Activated CD8-positive, alpha-beta T cell treated with anti-CD3 and anti-CD28 coated beads for 36 hours (primary cell): ENCODE measurements at places on chromosomes 5 and 9. TPM values are rescaled to one million over a fixed set of nuclear protein-coding genes. Genes with fewer than 3 reads are reported as not detected.

- DNase-seq: no peak
Measured at GRCh38 chr9:35813434-35814105, 1.3 kb downstream of the HINT2 start.

DNA sequence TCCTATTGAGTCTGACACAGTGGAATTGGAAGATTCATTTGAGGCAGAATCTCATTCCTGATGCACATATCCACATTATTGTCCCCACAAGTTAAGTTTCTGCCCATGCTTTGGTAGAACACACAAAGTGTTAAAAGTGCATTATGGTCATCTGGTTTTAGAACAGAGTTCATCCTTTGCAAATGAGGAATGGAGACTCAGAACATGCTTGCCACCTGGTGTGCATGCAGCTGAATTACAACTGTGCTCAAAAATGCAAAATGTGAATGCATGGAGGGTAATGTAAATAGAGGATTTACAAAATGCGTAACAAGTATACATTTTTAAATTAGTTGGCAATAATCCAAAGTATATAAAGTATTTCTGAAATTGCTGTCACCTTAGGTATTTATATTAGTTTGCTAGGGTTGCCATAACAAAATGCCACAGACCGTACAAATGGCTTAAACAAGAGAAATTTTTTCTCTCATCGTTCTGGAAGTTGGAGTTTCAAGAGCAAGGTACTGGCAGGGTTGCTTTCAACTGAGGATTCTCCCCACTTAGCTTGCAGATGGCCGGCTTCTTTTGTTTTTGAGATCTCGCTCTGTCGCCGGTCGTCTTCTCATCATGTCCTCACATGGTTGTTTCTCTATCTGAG is 671.1 kb downstream of the TAF11L14 start:
- DNase-seq: peak; percentile 3

DNA sequence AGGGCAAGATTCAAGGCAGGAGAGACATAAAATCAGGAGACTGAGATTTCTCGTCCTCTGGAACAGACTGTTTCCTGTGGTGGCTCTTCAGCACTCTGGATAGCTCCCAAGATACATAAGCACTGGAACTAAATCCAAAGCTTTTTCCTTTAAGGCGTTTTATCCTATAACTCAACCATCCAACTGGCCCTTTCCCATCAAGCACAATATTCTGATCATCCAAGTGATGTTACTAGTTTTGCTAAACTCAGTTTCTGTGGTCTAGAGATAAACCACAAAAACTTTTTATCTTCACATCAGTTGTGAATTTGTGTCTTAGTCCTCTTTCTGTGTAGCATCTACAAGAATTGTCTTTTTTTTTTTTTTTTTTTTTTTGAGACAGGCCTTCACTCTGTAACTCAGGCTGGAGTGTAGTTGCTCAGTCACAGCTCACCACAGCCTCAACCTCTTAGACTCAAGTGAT is 299.4 kb downstream of the COX7C start:
- peak; percentile 35 for DNase-seq

DNA sequence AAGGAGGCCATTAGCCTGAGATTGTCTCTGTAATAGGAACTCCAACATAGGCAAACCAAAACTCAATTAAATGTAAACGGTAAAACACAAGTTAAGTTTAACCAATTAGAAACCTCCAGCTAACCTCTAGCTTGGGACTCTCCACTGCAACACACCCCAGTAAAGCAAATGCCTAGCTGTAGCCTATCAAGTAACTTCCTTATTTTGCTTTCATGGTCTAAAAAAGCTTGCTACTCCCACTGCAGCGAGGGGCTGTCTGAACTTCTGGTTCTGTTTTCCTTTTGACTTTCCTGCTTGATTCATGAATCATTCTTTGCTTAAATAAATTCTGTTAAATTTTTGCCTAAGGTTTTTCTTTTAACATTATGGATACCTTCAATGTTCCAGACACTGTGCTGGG is 24.4 kb upstream of the C5orf46 start:
- DNase-seq: no peak

The ABHD17B gene
- total RNA-seq: 15.5 TPM

- peak; percentile 2 for DNase-seq
Measured at GRCh38 chr9:82410306-82410705, 421.7 kb downstream of the SPATA31D1 start.

The DNAJB5 gene
- 14.6 TPM for total RNA-seq

DNA sequence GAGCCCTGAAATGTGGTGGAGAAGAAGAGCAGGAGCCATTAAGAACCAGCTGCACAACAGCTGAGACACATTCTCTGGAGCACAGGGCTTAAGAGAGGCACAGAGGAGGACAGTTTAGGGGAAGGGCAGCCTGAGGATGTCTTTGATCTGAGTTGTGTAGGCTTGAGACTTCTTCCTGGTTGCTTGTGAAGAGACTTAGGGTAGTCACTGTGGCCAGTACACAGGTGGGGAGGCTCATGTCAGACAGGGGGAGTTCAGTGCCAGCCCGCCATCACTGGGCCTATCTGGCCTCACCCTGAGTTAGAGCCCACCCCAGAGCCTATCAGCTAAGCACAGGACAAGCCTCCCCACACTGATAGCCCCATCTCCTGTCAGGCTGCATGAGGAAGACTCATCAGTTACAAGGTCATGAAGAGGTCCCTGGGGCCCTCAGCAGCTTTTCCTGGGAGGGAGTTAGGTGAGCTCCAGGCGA is 19.8 kb downstream of the SLC22A4 start:
- DNase-seq: no peak

GRCh38 chr9:120872791-120873502 is 4.0 kb downstream of the PHF19 start:
- DNase-seq: no peak

DNA sequence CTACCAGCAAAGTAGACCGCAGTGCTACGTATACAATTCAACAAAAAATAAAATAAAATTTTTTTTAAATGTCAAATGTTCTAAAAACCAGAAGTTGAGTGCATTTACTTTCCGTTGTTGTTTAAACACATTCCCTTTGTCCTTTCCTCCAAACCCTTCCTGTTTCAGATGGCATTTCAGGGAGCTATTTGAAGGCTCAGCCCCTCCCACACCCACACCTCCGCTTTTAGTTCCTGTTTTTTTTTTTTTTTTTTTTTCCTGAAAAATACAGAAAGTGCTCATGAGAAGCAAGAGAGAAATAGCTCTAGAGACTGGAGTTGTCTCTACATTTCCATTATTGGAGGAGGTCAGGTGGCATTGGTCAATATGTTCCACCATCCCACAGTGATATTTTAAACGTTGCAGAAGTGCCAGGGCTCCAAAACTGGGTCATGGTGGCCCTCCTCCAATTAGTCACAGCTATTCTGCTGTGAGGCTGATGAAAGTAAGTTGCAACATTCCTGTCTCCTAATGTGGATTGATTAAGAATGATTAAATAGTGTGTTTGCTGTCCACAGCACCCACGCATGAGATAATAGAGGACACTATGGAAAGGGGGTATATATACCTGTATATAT is 106.9 kb downstream of the GABRG2 start:
- DNase-seq: no peak

DNA sequence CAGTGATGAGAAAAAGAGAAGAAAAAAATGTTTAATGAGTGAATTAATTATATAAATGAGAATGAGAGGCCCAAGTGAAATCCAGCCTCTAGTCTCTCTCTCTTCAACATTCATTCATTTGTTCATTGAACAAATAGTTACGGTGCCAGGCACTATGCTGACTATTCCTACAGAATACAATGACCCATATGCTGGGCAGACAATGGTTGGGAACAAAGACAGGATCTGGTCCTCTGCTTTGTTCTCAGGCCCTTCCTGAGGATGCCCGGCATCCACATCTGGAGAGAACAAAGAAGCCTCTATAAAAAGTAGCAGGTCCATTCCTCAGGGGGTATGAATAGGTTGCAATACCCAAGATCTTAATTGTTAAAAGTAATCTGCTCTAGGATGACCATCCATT is 6.9 kb downstream of the ADAM19 start:
- DNase-seq: no peak

- DNase-seq: peak; percentile 25
Measured at GRCh38 chr9:133163504-133164172, at the start of gene GBGT1. Gene GBGT1, minus strand, starts transcription at chr9:133163914. Its CDS starts 1,502 bp downstream, at chr9:133162412.

DNA sequence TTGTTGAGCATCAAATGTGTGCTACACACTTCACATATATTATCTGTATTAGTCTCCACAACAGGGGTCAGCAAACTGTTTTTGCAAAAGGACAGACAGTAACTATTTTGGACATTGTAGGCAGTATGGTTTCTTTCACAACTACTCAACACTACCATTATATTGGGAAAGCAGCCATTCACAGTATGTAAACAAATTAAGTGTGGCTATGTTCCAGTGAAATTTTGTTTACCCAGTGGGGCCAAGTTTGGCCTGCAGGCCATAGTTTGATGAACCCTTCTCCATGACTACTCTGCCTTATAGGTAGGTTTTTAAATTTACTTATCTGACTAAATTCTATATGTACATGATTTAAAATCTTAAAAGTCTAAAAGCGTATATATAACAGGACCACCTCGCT is 13.0 kb upstream of the FAM151B start:
- no peak for DNase-seq

The PCDHB4 gene
- not detected for total RNA-seq

The BRINP1 gene
- total RNA-seq: not detected

DNA sequence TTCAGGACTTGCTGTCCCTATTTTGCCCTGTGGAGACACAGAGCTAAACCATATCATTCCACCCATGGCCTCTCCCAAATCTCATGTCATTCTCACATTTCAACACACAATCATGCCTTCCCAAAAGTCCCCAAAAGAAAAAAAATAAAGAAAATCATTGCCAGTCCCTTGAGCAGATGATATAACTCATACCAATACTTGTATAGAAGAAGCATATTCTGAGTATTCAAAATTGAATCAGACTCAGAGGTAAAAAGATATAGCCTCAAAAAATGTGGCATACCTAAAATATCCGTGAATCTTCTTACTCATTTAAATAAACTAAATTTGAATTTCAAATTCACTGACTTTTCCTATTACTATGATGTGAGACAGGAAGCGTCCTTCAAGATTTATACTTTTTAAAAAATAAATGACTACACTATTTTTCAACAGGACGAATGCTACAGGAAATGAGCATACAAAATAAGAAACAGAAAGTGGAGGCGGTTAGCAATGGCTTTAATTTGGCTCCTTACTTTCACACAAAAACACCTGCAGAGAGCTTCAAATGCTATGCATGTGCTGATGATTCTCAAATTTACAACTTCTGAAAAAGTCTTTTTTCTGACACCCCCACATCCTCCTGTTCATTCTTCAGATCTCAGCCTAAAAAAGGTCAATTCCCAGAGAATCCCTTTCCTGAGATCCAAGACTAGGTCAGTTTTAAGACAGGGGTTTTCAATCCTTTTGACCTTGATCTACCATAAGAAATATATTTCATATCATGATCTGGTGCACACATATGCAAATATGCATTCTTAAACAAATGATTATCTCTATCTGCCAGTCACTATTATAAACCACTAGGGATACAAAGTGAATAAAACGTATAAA is 39.6 kb upstream of the DMXL1 start:
- DNase-seq: no peak

DNA sequence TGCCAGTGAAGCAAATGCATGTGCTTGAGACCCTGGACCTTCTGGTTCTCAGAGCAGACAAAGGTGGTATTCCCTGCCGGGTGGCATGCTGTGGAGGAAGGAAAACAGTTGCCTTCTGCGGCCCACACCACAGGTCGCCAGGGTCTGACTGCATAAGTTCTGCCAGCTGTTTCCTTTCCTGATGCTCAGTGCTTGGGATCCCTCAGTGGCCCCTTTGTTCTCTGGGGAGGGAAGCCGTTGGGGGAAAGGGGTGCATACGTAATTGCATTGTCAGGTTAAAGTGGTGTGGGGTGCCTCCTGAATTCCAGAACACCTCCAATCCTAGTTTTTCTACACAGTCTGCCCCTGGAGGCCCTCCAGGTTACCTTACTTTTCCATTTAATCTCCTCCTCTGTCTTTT is 43.1 kb upstream of the SLC2A8 start:
- DNase-seq: no peak

The CCNJL gene
- not detected for total RNA-seq

DNA sequence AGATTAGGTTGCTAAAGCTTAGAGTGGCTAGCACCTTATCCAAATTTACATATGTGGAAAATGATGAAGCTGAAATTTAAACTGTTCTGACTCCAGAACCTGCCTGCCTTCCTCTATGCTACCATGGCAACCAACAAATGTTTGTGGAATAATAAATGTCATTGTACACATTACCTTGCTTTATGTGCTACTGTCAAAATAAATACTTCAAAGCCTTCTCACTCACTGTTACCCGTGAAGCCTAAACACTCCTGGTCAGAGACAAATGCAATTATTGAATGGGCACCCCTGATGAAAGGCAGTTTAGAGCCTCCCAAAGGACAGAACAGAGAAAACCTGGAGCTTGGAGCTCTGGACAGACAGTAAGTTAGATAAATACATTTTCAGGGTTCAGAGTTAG is 158.6 kb downstream of the FAM114A2 start:
- DNase-seq: no peak

- no peak for DNase-seq
Measured at GRCh38 chr9:2178034-2178734, 163.0 kb downstream of the SMARCA2 start.

DNA sequence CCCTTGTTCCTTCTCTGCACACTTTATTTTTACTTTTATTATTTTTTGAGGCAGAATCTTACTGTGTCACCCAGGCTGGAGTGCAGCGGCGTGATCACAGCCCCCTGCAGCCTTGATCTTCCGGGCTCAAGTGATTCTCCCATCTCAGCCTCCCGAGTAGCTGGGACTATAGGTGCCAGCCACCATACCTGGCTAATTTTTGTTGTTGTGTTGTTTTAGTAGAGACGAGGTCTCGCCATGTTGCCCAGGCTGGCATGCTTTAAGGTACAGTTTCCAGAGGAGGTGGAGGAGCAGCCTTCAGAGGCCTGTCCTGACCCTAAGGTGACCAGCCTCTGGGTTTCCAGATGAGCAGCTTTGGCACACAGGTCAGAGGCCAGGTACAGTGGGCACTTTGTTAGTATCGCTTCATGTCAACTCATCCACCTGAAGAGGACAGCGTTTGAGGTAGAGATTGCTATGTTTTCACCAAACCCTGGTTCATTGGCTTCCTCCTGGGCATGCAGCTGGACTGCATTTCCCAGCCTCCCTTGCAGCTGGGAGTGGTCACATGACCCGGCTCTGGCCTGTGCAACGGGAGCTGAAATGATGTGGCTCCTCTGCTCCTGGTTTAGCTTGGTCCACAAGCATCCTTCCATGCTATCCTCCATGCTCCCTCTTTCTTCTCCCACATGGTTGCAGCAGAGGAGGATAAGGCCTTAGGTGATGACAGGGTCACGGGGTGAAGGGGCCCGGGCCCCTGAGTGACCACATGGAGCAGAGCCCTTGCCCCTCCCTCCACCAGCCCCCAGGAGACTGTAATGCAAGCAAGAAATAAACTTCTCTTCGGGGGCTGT is 139.3 kb upstream of the IER5L start:
- DNase-seq: no peak

The LCP2 gene
- 243 TPM for total RNA-seq

The KCNT1 gene
- total RNA-seq: not detected

DNA sequence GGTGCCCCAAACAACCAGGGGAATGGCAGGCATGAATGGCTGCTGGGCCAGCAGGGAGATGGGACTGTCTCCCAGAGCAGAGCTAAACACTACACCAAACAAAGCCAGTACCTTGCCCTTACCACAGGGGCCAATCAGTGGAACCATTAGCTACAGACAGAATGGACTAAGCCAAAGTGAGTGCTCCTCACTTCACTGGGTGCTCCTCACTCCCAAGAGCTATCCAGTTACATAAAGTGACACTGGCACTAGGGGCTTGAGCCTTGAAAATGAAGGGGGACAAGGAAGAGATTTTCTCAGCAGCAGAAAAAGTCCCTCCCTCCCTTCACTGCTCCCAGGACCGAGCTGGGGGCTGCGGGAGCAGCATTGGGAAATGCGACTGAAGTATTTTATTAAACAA is 110.9 kb upstream of the SHB start:
- DNase-seq: no peak
